ENCODE measurements at places on chromosomes 6 and 20.
A peak's percentile ranks its signal among the peaks of the same experiment; 100 is the strongest.

GRCh38 chr20:31740208-31740607 is 1.1 kb downstream of the TPX2 start:
- DNase-seq: no peak

DNA sequence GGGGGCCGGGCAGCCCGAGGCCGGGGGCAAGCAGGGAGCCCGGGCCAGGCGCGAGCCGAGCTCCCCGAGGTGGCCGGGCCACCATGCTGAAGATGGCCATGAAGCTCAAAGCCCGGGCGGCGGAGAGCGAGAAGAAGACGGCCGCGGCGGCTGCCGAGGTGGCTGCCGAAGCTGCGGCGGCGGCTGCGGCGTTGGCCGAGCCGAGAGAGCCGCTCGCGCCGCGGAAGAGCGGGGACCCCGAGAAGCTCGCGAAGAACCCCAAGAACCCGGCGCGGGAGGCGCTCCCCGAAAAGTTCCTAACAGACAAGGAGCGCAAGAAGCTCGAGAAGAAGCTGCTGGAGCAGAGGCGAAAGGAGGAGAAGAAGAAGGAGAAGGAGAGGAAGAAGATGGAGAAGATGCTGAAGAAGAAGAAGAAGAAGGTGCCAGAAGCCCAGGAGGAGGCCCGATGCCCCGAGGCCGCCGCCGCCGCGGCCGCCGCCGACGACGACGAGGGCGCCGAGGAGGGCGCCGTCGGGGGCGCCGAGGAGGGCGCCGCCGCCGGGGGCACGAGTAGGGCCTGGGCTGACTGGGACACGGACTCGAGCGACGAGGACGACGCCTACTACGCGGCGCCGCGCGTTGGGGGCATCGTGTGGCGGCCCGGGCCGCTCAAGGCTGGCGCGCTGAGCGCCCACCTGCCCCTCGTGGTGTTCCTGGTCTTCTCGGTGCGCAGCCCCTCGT is 37.4 kb downstream of the GNAS start:
- DNase-seq: no peak

DNA sequence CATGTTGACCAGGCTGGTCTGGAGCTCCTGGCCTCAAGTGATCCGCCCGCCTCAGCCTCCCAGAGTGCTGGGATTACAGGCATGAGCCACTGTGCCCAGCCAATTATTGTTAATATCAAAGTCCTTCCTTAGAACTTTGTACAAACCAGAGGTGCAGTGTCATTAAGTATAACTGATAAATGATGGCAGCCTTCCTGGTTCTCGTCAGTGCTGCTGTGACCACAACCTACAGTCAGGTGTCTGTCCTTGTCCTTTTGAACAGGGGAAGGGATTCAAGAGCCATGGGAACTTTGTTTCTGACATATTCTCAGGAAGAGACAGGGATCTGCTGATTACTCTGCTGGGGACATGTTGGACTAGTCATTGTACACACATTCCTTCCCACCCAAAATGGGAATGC is 103.2 kb upstream of the TIAM2 start:
- no peak for DNase-seq

DNA sequence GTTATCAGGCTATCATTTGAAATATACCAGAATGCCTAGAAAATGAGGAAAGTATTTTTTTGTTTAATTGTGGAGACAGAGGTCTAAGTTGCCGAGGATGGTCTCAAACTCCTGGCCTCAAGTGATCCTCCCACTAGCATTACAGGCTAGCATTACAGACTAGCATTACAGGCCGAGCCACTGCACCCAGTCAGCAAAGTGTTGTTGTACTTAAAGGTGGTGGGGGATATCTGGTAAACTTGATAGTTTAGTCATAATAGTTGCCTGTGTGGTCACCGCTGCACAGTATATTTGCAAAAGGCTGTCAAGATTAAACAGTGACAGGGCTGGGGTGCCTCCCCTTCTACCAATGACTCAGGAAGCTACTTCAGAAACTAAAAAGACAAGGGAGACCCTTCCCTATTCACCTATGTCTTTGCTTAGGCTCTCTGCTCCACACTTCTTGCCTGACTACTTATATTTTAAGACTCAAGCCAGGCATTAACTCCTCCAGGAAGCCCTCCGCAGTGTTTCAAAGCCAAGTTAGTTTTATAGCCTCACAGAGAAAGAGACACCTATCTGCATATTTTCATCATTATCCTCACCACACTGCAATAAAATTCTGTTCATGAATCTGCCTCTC is 3.1 kb upstream of the AKIRIN2 start:
- DNase-seq: no peak

DNA sequence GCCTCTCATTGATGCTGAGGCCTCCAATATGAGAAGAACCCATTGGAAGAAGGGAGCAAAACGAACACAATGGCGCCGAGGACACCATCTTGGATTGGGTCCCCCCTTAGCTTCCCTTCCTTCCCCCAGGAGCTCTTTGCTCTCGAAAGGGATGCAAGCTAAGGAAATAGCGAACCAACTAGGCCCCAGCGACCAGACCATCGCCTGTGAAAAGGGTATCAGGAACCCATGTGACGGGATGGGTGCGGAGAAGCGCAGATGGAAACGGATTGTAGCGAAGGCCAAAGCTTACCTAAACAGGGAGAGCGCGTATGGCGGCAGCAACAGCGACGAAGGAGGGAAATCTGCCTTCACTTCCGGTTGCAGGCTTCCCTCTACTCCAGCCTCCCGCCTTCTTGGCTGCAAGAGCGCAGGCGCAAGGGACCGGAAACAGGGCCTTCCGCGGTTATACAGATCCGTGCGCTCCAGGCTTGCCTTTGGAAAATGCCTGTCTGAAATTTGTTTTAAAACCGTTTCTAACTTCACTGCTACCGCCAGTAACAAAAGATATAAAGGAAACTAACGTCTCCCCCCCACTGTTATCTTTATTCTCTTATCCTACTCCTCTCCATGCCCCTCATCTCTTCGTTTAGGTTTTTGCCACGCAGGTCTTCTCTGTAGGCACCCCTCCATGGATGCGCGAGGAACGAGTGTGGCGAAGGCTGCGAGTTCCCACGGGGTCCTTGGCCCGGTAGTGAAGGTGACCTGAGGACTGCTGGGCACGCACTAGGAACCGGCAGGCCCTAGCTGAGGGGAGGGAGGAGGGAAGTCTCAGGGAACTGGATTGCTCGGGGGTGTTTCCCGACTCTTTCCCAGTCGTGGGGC is at the start of gene DDX39B:
Gene DDX39B, minus strand, starts transcription at position 346 of the 864 bp plus-strand sequence. CDS start 1,471 bp downstream, outside the sequence.
- peak; percentile 98 for DNase-seq

- DNase-seq: no peak
Measured at GRCh38 chr6:90538278-90539046, 48.4 kb downstream of the MAP3K7 start.

DNA sequence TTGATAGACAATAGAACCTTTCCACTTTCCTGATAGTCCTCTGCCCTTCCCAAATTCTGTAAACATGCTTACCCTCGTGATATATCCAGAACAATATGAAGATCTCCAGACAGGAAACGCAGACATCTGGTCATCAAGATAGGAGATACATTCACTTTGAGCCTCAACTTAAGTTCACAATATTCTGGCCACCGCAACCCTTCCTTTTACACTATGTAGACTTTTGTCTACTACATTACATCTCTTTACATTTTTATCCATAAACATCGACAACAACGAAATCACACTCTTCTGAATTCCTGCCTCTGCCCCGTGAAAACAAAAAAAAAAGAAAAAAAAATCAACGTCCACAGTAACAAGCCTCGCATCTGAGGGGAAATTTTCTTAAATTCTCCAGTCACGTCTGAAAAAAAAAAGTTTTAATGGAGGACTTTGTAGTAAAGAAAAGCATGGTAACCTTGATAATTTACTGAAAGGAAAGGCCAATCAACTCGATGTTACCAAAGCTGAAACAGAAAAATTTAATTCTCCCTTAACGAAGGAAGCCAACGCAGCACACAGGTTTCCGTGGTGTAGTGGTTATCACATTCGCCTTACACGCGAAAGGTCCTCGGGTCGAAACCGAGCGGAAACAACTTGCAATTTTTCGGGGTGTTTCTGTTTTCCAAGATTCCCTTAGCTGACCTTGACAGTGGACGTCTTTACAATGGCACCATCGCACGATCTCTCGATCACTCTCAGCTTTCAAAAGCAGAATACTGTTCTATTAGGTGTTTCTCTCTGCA is 21.8 kb downstream of the POM121L2 start:
- DNase-seq: no peak

DNA sequence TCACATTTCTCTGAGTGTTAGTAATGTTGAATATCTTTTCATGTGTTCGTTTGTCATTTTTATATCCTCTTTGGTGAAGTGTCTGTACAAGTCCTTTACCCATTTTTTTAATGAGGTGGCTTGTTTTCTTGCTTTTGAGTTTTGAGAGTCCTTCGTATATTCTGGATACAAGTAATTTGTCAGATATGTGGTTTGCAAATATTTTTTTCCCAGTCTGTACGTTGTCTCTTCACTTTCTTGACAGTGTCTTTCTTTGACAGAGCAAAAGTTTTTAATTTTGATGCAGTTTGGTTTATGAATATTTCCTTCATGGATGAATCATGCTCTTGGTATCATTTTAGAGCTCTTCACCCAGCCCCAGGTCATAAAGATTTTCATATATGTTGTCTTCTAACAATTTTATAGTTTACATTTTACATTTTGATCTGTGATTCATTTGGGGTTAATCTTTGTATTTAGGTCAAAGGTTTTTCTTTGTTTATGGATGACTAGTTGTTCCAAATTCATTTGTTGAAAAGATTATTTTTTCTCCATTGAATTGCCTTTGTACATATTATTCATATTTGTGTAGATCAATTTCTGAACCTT is 152.5 kb downstream of the MRPL14 start:
- no peak for DNase-seq
